HS-5 (cell line): ENCODE measurements at places on chromosomes 5 and 9.

GRCh38 chr9:124282442-124283227 is 24.9 kb downstream of the NEK6 start:
- no peak for DNase-seq

GRCh38 chr9:126721564-126721981 is 83.3 kb upstream of the ZBTB43 start:
- DNase-seq: no peak

DNA sequence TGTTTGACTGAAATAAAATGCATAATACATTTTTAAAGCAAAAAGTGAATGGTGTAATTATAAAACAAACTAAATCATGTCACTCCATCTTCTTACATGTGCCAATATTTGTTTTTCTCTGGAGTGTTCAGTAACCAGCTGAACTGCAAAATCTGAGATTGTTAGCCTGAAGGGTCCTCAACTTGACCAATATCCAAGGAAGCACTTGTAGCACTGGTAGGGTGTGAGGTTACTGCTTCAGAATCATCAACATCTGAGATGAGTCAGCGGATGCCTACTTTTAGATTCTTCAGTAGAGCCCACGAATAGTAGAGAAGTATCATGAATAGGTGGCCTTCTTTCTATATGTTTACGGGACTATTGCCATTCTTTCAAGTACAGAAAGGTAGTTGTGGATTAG is 226.7 kb downstream of the TLE4 start:
- no peak for DNase-seq

DNA sequence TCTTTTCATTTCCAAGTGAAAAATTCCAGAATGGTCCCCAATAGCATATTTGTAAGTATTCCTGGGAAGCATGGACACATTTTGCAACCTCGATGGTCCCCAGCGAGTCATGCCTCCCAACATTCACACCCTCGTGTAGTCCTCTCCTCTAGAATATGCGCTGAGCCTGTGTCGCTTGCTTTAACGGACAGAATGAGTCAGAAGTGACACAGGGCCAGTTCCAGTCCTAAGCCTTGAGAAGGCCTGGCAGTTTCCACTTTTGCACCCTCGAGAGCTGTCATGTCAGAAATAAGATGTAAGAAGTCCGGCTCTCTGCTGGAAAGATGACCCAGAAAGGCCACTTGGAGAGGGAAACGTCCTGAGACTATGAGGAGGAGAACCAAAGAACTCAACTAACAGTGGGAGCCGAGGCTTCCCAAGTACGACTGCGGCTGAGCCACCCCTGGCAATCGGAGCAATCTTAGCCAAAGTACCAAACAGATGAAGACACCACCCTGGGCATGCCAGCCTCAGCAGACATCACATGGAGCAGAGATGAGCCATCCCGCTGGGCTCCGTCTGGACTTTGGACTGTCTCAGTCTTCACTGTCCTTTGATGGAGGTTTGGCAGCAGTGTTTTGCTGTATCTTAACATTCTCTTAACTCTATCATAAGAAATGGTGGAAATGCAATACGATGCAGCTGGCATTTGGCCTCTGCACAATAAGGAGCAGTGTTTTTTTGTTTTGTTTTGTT is 42.6 kb upstream of the GFPT2 start:
- DNase-seq: no peak

GRCh38 chr9:84738353-84738752 is 68.8 kb downstream of the NTRK2 start:
- DNase-seq: no peak

DNA sequence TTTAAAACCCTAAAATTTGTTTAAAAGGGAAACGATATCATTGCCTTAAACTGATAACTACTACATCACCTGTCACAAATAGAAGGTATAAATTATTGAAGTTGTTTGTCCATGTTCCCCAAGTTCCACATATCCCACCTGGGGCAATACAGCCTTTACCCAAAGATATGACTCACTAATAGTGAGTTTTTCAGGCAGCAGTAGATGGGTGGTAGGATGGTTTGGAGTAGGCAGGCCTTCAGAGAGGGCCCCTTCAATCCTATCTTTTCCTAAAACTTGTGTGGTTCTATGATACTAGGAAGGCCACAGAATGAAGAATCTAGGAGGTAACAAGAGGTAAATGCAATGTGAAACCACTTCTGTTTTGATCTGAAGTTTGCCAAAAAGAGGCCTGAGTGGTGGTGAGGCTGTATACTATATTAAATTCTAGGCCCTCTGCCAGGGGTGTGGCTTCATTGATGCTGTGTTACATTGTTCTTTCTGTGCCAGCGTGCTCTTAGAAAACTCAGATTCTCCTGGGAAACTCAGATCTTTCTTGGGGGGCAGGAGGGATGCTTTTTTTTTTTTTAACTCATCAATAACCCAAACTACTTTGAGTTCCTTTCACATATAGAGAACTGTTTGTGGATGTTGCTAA is 7.2 kb downstream of the CYSTM1 start:
- DNase-seq: no peak

DNA sequence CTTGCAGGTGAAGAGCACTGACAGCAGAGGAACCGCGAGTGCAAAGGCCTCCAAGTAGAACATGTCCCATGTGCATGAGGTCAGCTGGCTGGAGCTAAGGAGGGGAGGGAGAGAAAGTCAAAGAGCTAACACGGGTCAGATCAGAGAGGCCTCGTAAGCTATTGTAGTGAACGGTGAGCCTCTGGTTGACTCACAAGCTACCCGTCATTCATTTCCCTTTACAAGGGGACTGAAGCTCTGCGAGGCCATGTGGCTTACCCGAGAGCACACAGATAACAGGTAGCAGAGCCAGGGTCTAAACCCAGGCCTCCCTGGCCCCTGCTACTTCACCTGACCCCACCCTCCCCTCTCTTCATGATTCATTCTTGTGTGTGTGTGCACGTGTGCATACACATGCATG is 152.7 kb upstream of the ADRA1B start:
- no peak for DNase-seq

DNA sequence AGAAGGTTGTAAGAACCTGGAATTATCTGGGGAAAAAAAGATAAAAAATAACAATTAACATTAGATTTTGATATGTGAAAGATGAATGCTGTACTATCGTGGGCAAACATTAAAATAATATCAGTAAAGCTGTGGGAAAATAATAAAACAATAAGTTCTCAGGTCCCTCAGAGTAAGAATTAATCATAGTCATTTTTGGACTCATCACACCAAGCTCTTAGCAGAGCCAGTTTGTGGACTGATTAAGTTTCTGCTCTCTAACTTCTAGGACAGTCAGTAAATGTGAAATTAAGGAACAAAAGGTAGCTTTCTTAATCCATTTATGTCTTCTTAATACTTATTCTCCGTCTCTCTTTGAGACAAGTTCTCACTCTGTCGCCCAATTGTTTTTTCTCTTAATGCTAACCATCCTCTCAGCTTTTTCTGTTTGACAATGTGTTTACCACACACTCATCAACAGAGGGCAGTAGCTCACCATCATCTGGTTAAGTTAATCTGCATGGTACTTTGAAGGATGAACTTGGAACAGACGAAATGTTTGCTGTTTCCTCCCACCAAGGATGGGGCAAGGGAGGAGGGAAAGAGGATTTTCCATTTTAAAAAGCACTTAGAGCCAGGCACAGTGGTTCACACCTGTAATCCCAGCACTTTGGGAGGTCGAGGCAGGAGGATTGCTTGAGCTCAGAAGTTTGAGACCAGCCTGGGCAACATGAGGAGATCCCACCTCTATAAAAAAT is 5.3 kb upstream of the ACO1 start:
- peak; percentile 71 for DNase-seq

- DNase-seq: no peak
Measured at GRCh38 chr5:59559847-59560246, 333.7 kb downstream of the PDE4D start.
